ENCODE measurements at places on chromosomes 5 and 9. TPM values are rescaled to one million over a fixed set of nuclear protein-coding genes. Genes with fewer than 3 reads are reported as not detected.

The SLC25A2 gene
- 0.21 TPM for total RNA-seq

DNA sequence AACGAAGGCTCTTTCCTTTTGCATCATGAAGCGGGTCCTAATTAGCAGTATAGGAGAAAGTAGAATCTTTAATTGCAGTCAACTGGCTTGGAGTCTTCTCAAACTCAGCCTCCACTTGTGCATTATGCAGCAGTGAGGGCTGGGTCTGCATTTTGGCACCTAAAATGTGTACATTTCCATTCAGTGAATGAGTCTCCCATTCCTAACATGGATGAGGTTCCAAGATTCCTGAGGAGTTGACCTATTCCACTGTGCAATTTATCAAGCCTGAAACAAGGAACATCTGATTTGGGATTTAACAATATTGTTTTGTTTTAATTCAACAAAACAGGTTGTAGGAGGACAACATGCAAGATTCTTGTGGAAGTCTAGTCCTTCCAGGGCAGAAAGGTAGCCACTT, 171.8 kb upstream of the S1PR3 start:
- no peak for DNase-seq

DNA sequence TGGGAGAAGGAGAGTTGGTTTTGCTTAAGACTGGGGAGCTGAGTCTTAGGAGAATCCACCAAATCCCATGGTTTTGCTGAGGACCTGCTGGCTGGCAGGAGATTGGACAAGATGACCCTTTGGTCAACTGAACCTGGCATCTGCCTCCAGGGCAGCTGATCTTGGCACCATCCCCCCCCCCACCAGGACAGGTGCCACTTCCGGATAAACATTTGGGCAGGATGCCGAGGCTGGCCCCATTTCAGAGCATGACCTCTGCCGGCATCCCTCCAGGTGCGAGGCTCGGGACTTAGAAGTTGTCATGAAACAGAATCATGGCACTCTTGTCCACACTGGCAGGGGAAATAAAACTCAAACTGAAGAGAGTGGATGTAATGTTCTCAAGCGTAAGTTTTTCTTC, 165.6 kb downstream of the MACROH2A1 start:
- DNase-seq, result no peak

The DAP gene
- 133 TPM for total RNA-seq

The BRINP1 gene
- total RNA-seq, result 0.13 TPM

- no peak for DNase-seq
Observed at GRCh38 chr5:177526191-177526590, 9.4 kb upstream of the DDX41 start.

DNA sequence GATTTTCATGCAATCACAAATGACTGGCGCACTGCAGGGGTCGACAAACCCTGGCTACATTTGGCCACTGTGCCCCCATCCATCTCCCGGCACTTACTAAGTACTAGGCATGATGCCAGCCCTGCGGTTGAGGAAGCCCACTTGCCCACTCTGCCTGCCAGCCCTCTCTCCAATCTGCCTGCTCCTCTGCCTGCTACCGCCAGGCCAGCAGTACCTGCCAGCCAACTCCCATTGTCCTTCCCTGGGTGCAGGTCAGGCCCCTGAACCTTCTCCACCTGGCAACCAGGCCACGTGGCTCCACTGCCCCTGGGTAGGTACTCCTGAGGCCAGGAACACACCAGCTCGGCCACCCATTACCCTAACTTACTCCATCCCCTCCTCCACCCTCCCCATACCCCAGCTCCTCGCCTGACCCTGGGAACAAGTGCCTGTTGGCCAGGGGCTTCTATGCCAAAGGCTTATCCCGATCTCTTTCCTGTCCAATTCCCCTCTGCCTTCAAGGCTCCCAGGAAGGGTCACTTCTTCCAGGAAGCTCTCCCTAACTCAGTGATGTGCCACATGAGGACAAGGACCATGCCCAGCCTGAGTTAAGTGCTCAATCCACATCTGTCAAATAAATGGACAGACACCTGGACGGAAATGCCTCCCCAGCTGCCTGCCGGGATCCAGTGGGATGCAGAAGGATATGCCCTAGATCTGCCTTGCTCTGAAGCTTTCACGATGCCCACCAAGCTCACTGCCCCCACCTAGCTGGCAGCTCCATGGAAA, 6.6 kb downstream of the EEIG1 start:
- DNase-seq, result peak; percentile 24

DNA sequence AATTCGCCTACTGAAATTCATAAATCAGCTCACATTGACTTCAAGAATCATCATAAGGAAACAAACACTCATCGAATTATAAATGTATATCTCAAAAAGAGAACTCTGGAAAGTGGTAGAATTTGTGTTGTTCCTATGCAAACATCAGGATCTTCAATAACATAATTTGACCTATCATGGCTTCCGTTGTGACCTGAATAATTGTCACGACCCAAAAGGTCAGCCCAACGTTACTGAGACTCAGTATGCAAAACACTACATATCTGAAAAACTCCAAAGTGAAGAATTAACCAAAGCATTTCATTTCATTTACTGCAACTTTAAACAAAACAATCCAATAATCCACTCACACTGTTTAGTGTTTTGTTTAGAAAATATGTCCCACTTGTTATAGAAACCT, 1.2 kb downstream of the RAPGEF6 start:
- DNase-seq, result no peak

- DNase-seq, result no peak
Observed at GRCh38 chr5:143134269-143134668, 269.2 kb downstream of the NR3C1 start.

GRCh38 chr5:61053937-61054336, 108.3 kb downstream of the SMIM15 start:
- no peak for DNase-seq

GRCh38 chr9:121318631-121319382, 50.8 kb downstream of the GSN start:
- no peak for DNase-seq

The SPATA31C1 gene
- total RNA-seq, result not detected

The SNCAIP gene
- 0.84 TPM for total RNA-seq

Measured in colonic mucosa (tissue), 4 donors.